ENCODE measurements at places on chromosomes 4 and X.
A peak's percentile ranks its signal among the peaks of the same experiment; 100 is the strongest.

DNA sequence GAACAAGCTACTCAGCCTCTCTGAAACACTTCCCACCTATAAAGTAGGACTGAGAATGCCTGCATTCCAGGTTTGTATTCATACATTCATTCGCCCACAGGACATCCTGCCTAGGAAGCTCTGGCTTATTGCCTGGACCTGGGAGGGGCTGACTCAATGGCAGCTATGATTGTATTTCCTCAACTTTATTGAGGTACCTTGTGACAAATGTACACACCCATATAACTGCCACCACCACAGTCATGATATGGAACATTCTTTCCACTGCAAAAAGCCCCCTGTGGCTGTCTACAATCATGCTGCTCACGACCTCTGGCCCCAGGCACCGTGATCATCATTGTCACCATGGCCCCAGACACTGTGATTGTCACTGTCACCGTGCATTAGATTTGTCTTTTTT lies 68.3 kb downstream of the ABLIM2 start:
- no peak for DNase-seq

DNA sequence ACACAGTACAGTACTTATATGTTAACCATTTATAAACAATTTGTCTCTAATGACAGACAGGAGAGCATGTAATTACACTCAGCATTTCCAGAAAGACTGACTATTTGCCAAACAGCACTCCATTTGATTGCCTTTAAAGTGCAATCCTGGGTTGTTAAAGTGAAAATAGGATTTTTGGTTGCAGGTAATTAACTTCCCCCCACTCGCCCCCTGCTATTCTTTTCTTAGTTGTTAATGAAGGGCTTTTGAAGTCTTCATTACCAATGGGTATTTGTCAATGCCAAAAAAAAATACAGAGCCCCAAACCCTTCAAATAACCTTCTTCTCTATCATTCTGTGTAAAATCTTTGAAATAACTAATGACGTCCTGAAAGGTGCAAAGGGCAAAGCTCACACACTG lies 825.6 kb downstream of the STPG2 start:
- DNase-seq: no peak

GRCh38 chrX:15913146-15913545 lies 58.5 kb upstream of the AP1S2 start:
- no peak for DNase-seq

DNA sequence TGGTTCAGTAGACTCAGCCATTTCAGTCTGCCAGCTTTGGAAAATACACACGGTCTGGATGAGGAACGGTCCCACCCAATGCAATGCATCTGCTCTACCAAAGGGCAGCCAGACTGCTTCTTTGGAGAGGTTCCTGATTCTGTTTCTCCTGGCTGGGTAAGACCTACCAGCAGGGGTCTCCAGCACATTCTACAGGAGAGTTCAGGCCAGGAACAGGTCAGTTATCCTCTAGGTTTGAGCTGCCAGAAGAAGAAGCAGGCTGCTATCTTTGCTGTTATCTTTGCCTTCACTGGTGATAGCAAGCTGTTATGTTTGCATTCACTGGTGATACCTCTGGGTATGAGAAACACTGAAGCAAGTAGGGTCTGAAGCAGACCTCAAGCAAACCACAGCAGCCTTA lies 45.5 kb upstream of the PBDC1 start:
- no peak for DNase-seq

GRCh38 chr4:40908702-40909362 lies 159.1 kb downstream of the NSUN7 start:
- peak; percentile 42 for DNase-seq

GRCh38 chr4:148510211-148510610 lies 68.0 kb upstream of the NR3C2 start:
- DNase-seq: no peak

DNA sequence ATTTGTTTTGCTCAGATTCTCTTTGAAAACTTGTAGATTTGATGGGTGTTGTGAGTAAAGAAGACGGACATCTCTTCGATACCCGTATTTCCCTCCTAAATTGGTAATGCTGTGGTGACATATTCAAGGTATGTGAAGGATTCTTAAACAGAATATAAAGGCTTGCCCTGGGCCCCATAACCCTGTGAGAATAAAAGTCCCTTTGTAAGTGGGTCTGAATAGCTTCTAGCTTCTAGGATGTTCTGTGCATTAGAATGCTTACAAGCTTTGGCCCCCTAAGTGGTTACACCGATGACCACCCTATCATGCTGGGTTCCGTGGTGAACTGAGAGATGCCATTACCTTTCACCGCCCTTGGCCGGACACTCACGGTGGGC lies 574 bp upstream of the MOB1B start:
- DNase-seq: peak; percentile 22

GRCh38 chr4:102735582-102735981 lies 25.2 kb downstream of the MANBA start:
- no peak for DNase-seq

DNA sequence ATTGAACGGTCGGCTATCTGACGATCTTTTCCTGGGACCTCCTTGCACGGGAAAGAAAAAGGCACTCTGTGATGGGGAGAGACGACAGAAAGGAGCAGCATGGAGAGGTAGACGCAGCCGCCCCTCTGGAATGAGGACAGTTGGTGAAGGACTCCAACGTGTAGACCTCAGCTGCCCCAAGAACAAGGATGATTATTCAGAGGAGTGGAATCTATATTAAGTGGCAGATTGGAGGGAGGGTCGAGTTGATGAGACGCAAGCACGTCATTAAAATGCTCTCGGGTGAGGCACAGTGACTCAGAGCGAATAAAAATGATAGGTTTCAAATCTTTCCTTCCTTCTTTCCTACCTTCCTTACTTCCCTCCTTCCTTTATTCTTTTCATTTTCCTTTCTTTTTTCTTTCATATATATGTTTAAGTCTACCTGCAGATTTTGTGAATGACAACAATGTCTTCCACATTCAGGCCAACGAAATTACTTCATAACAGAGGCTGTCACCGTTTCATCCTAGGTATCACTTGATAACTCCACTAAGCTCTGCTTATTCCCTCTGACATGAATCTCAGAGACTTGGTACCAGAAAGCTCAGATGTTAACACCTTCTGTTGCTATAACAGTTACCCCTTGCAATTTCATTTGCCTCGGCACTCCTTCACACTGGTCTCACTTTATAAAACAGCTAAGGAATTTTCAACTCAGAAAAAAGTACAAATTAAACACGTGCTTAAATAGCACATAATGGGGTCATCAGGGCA lies 110.0 kb upstream of the PPARGC1A start:
- DNase-seq: no peak

DNA sequence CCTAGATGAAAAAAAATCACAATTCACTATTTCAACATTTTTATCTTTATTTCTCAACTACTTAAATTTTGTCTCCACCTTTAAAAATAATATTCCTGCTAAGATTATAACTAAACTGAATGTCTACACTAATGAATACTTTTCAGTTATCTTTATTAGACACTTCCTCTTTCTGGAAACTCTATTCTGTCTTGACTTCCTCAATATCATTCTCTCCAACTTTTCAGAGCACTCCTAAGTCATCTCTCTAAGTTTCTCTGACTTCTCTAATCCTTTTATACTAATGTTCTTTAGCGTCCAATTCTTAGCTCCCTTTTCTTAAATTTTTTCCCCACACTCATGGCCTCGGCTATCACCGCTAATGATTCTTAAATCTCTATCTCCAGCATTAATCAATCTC lies 374.2 kb downstream of the FBXO8 start:
- DNase-seq: no peak

DNA sequence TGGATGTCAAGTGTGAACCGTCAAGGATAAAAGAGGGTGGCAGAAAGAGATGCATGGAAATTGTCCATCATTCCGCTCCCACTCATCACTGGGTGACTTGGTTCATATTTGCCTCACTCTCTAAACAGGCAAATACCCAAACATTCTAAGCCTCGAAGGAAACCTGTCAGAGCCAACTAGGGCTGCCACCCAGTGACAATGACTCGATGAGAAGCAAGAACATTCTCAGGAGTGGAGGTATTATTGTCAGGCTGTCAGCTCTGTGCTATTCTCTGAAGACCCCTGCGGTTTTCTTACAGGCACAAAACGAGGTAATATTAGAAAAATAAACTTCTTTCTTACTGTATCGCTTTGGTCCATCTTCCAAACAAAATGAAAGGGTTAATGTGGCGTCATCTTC lies 139.6 kb downstream of the LDB2 start:
- no peak for DNase-seq
